ENCODE measurements at places on chromosomes 2 and 18. TPM values are rescaled to one million over a fixed set of nuclear protein-coding genes. Genes with fewer than 3 reads are reported as not detected.

KLF7 gene
- total RNA-seq: 9.3 TPM

DNA sequence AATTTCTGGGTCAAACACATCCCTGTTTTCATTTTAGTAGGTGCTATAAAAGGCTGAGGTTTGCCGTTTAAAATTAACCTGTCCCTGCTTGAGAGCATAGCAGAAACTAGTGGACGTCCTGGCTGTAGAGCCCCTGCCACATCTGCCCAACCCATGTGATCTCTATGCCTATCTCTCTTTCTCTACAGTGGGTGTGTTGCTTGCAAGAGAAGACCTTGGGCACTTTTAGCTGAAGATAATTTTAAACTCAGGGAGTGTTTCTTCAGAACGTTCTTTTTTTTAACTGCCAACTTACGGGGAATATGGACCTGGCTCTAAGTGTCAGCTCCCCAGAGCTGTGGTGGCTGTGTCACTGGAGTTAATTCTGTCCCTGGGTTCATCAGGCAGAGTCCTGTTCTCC, 100.6 kb downstream of the NRP2 start:
- H3K4me3 ChIP-seq: no peak overlapping the region
- no peak for DNase-seq
- H3K27ac ChIP-seq: no peak overlapping the region
- no peaks in the 10 kb centered on the region for H3K36me3 ChIP-seq
- H3K4me1 ChIP-seq: no peaks in the 10 kb centered on the region
- H3K27me3 ChIP-seq: no peaks in the 10 kb centered on the region

DNA sequence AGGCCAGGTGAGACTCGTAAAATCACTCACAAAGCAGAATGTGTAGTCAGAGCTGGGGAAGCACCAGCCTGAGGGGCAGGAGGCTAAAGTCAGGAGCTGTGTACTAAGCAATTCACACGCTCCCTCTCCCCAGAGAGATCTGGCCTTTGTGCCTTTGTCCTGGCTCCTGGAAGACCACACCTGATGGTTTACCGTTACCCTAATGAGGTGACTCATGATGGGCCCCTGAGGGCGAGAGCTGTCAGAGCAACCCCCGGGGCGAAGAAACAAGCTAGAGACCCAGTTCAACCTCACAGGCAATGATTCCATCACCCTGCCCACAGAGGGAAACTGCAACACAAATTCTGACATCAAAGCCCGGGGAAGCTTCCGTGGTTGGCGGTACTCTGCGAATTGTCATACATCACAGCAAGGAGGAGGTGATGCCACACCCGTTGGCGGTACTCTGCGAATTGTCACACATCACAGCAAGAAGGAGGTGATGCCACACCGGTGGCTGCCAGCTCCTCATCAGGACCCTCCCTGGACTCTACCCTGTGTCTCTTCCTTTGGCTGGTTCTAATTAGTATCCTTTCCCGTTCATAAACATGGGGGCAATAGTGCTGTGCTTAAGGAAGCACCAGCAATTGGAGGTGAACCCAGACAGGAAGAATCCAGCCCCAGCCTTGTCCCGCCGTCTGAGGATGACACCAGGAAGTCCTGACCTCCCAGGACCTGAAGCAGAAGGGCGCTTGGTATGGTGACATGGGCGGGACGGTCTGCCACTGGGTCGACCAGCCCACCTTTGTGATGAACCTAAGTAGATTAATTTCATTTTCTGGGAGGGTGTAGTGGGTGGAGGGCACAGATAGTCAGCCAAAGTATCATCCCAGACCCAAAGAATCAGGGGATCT, 30.5 kb downstream of the B3GNT7 start:
- H3K4me3 ChIP-seq: no peak overlapping the region
- DNase-seq: no peak
- H3K27ac ChIP-seq: no peak overlapping the region

SPAST gene
- 23.0 TPM for total RNA-seq

Data from cardiac muscle cell (in vitro differentiated cells and primary cell).